GM23338 (cell line): ENCODE measurements at places on chromosomes 3 and 15. TPM values are rescaled to one million over a fixed set of nuclear protein-coding genes. Genes with fewer than 3 reads are reported as not detected.
A peak's percentile ranks its signal among the peaks of the same experiment; 100 is the strongest.

The SKOR1 gene
- total RNA-seq: 0.17 and 0.19 TPM in 2 replicates

GRCh38 chr3:64039332-64039731, 16.0 kb upstream of the PSMD6 start:
- H3K4me3 ChIP-seq: no peak overlapping the region
- H3K36me3 ChIP-seq: no peaks in the 10 kb centered on the region
- H3K27ac ChIP-seq: no peak overlapping the region
- H3K27me3 ChIP-seq: no peaks in the 10 kb centered on the region
- no peaks in the 10 kb centered on the region for H3K4me1 ChIP-seq

DNA sequence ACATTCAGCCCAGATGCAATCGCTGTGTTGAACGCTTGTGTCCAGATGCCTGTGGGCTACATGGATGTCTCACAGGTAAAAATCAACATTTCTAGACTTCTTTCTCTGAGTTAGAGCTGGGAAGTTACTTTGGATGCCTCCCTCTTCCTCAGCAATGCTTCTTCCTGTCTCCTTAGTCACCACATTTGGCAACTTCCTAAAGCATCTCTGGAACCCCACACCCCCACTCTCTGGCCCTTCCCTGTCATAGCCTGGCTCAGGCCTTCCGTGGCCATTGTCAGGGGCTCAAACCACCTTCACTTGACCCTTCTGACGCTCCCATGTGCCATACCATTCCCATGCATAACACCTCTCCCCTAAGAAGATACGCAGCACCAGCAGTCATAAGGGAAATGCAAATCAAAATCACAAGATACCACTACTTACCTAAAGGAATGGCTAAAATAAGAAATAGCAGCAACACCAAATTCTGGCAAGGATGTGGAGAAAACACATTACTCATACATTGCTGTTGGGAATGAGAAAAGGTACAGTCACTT, 21.6 kb upstream of the RGMA start:
- no peak overlapping the region for H3K4me3 ChIP-seq
- peaks cover 27% of the 10 kb centered on the region for H3K27me3 ChIP-seq
- DNase-seq: no peak
- H3K36me3 ChIP-seq: no peaks in the 10 kb centered on the region

The GPR27 gene
- total RNA-seq: 11.3 and 11.8 TPM in 2 replicates

- no peaks in the 10 kb centered on the region for H3K36me3 ChIP-seq
- no peak overlapping the region for H3K4me3 ChIP-seq
- no peaks in the 10 kb centered on the region for H3K4me1 ChIP-seq
- no peak overlapping the region for H3K27ac ChIP-seq
- DNase-seq: no peak
Measured at GRCh38 chr3:140244893-140245292, 309.9 kb downstream of the CLSTN2 start.

DNA sequence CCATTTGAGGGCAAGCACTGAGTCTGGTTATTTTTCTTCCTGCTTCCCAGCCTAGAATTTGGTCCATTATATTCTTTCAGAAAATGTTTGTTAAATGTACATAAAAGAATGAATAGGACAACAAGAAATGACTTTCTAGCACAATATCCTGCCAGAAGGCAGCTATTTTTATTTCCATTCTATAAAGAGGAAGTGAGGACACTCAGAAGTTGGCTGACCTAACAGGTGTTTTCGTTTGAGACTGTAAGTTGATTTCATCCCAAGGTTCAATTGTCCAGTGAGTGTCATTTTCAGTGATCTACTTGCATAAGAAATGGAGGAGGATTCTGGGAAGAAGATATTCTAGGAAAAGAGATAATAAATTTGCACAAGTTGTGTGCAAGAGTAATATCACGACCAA, 191.9 kb upstream of the POU1F1 start:
- no peaks in the 10 kb centered on the region; the same call in 1 of the 2 replicates for H3K36me3 ChIP-seq
- no peaks in the 10 kb centered on the region for H3K4me1 ChIP-seq
- DNase-seq: no peak
- no peak overlapping the region for H3K27ac ChIP-seq
- H3K27me3 ChIP-seq: no peaks in the 10 kb centered on the region

DNA sequence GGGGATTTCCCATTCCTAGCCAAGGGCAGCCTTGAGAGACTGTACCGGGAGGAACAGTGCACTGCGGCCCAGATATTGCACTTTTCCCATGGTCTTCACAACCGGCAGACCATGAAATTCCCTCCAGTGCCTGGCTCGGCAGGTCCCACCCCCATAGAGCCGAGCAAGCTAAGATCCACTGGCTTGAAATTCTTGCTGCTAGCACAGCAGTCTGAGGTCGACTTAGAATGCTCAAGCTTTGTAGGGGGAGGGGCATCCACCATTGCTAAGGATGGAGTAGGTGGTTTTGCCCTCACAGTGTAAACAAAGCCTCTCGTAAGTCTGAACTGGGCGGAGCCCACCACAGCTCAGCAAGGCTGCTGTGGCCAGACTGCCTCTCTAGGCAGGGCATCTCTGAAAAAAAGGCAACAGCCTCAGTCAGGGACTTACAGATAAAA, 156.3 kb downstream of the FRMD5 start:
- peaks cover 14% of the 10 kb centered on the region; the same call in 1 of the 2 replicates for H3K4me1 ChIP-seq
- no peaks in the 10 kb centered on the region for H3K27me3 ChIP-seq
- peak; percentile 86 for DNase-seq

- H3K36me3 ChIP-seq: no peaks in the 10 kb centered on the region
- H3K27ac ChIP-seq: no peak overlapping the region
- no peak overlapping the region for H3K4me3 ChIP-seq
- H3K4me1 ChIP-seq: peaks cover 27% of the 10 kb centered on the region
- no peaks in the 10 kb centered on the region for H3K27me3 ChIP-seq
Measured at GRCh38 chr3:115657168-115657567, 33.9 kb downstream of the GAP43 start.

The PAQR5 gene
- total RNA-seq: 14.5 and 17.7 TPM in 2 replicates

GRCh38 chr3:150073513-150073912, 102.8 kb upstream of the PFN2 start:
- H3K27me3 ChIP-seq: no peaks in the 10 kb centered on the region
- H3K4me1 ChIP-seq: no peaks in the 10 kb centered on the region; the same call in 1 of the 2 replicates
- H3K36me3 ChIP-seq: peaks cover 6% of the 10 kb centered on the region; the same call in 1 of the 2 replicates
- no peak overlapping the region for H3K4me3 ChIP-seq
- no peak for DNase-seq

DNA sequence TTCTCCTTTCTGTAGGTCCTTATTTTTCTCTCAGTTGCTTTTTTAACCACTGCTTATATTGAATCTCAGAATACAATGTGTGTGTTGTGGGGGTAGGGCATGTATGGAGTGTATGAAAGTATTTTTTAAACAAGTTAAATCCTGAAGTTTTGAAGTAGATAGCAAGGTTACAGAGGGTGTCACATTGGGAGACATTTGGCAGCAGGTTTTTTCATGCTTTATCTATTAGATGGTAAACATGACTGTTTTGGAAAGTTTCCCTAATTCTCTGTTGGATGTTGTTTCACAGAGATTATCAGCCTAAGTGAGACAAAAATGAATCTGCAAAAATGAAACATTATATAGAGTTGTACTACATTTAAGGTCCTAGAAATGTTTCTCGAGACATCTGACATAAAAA, 190.6 kb upstream of the ARPP21 start:
- no peak overlapping the region for H3K27ac ChIP-seq
- DNase-seq: no peak
- H3K4me1 ChIP-seq: no peaks in the 10 kb centered on the region

The PCOLCE2 gene
- 17.7 and 18.6 TPM in 2 replicates for total RNA-seq

DNA sequence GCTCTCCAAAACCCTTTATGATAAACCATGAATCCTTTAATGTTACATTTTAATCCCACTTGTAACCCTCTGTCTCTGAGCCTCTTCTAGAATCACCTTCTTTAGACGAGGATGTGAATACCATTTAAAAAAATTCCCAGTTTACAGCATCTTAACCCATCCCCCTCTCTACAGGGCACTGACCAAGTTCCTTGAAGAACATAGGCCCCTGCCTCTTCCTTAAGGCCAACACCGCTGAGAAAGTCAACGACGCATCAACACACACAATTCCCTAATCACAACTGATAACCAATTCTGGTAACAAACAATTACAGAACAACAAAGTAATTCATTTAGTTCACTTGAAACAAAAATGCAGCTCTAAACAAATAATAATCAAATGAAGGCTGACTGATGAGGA, 130.3 kb downstream of the DLG1 start:
- H3K27me3 ChIP-seq: no peaks in the 10 kb centered on the region
- H3K4me1 ChIP-seq: no peaks in the 10 kb centered on the region
- peak; percentile 34 for DNase-seq
- no peak overlapping the region for H3K27ac ChIP-seq

The DAZL gene
- 5.3 and 5.9 TPM in 2 replicates for total RNA-seq

The ROBO2 gene
- total RNA-seq: 4.3 and 7.8 TPM in 2 replicates

The PTH1R gene
- 1.3 and 5.7 TPM in 2 replicates for total RNA-seq

The BCL2A1 gene
- total RNA-seq: not detected in 2 replicates
